ENCODE measurements at places on chromosomes 6 and 20. TPM values are rescaled to one million over a fixed set of nuclear protein-coding genes. Genes with fewer than 3 reads are reported as not detected.

The GPSM3 gene
- 10.2 TPM for total RNA-seq

The DBNDD2 gene
- 11.3 TPM for total RNA-seq

- H3K27me3 ChIP-seq: no peaks in the 10 kb centered on the region
- H3K27ac ChIP-seq: no peak overlapping the region
- H3K4me1 ChIP-seq: no peaks in the 10 kb centered on the region
- no peak for DNase-seq
Measured at GRCh38 chr6:129454488-129454887, 255.5 kb downstream of the ARHGAP18 start.

- H3K4me1 ChIP-seq: peaks cover 40% of the 10 kb centered on the region
- H3K27ac ChIP-seq: no peak overlapping the region
- no peaks in the 10 kb centered on the region for H3K36me3 ChIP-seq
Measured at GRCh38 chr6:14880052-14880451, 365.8 kb upstream of the JARID2 start.

GRCh38 chr6:167122041-167122826, 662 bp upstream of the CCR6 start:
- H3K36me3 ChIP-seq: no peaks in the 10 kb centered on the region
- no peaks in the 10 kb centered on the region for H3K4me1 ChIP-seq
- H3K27ac ChIP-seq: no peak overlapping the region
- H3K27me3 ChIP-seq: no peaks in the 10 kb centered on the region

DNA sequence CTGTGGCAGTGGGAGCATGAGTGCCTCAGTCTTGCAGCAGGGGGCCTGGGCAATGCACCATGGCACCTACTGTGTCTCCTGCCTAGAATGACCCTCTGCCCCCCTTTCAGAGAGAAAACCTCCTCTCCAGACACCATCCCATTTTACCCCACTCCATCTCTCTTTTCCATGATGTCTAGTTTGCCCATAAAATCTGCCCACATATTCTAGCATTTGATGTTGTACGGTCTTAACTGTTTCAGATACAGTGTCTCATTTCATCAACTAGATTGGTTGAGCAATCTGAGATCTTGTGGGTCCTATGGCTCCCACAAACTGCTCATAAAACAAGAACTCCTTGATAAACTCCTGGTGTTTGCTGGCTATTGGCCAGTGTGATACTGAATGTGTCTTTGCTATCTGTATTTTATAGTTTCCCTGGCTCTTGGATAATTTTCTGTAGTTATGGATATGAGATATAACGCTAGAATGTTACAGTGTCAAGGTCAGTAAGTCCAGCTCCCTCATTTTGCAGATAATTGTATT, 8.1 kb downstream of the PNPLA1 start:
- H3K36me3 ChIP-seq: no peaks in the 10 kb centered on the region
- no peaks in the 10 kb centered on the region for H3K4me1 ChIP-seq
- H3K27me3 ChIP-seq: peaks cover 59% of the 10 kb centered on the region
- no peak overlapping the region for H3K4me3 ChIP-seq
- DNase-seq: no peak
- no peak overlapping the region for H3K27ac ChIP-seq

DNA sequence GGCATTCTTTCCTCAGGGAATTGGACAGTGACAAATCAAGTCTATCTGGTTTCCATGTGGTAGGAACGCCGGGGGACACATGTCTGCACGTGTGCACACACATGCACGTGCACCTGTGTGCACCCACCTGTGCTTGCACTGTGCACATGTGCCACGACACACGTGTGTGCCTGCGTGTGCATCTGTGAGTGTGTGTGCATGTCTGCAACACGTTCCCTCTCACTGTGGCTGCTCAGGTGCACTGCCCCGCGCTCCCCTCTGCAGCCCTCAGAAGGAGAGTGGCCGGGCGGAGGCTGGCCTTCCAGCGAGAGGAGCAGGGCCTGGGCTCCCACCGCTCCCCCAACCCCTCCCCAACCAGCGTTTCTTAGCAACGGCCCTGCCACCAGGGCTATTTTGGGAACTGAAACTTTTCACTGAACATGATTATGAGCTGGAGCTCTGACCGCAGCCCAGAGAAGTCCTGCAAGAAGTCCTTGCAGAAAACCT, 147.8 kb downstream of the PHACTR3 start:
- no peaks in the 10 kb centered on the region for H3K4me1 ChIP-seq
- no peaks in the 10 kb centered on the region for H3K27me3 ChIP-seq
- H3K4me3 ChIP-seq: no peak overlapping the region
- H3K27ac ChIP-seq: no peak overlapping the region

The ZNF322 gene
- total RNA-seq: 25.2 TPM

DNA sequence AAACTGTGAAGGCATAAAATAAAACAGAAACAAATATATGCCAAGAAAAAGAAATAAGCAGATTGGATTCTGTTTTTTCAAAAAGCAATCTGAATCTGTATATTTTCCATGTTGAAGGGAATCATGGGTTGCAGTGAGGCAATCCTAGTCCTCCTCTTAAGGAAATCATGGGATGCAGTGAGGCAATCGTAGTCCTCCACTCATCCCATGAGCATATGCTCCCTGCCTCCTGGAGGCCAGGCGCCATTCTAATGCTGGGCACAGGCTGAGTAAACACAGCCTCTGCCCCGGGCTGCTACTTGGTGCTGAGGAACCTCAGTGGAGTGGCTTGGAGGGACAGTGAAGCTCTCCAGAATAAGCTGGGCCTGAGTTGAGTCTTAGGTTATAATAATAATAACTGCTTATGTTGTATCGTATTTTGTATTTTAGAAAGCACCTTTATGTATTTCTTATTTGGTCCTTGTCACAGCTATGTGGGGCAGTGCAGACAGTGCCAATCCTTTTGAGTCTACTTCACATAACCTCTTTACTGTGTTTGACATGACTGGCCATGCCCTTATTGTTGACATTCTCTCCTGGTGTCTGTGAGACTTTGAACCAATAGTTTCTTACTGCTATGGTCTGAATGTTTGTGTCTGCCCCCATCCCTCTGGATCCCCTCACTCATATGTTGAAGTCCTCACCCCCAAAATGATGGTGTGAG, 56.6 kb upstream of the CITED2 start:
- H3K4me1 ChIP-seq: peaks cover 7% of the 10 kb centered on the region
- H3K27ac ChIP-seq: no peak overlapping the region
- no peaks in the 10 kb centered on the region for H3K36me3 ChIP-seq
- no peaks in the 10 kb centered on the region for H3K27me3 ChIP-seq
- no peak for DNase-seq
- H3K4me3 ChIP-seq: no peak overlapping the region

The BTNL2 gene
- not detected for total RNA-seq

DNA sequence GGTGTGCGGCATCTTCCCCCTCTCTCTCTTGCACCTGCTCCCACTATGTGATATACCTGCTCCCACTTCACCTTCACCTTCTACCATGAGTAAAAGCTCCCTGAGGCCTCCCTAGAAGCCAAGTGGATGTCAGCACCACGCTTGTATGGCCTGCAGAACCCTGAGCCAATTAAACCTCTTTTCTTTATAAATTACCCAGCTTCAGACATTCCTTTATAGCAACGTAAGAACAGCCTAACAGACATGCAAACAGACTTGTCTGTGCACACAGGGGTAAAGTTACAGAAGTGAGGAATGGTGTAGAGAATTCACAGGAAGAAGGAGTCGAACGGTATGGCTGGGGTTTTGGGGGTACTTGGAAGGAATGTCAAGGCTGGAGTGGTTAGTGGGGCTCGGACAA, 14.8 kb upstream of the TGM2 start:
- no peak for DNase-seq
- H3K27ac ChIP-seq: no peak overlapping the region
- no peaks in the 10 kb centered on the region for H3K27me3 ChIP-seq
- H3K4me1 ChIP-seq: peaks cover 15% of the 10 kb centered on the region
- H3K4me3 ChIP-seq: no peak overlapping the region

The IL20RA gene
- total RNA-seq: 0.07 TPM

The WFDC12 gene
- not detected for total RNA-seq

DNA sequence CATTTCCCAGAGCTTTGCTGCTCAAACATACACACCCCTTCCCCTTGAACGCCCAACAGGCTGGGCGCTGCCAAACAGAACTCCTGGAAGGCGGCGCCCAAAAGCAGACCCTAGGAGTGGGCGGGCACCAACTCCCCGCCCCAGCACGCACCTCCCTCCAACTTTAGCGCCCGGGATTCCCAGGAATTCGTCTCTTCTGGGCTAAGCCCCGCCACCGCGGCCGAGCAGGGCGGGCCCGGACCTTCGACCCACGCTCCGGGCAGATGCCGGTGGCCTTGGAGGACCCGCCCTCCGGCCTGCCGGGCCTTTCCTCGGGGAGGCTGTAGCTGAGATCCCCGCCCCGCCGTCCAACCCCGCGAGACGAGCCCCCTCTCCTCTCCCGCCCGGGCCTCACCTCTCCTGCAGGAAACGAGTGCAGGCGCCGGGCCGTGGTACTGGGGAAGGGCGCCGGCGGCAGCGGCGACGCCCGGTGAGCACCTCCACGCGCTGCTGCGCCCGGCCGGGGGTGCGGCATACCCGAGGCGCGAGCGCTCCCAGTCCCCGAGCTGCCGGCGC, 659 bp downstream of the MCUR1 start:
- peak overlapping the region; percentile 80 for H3K4me3 ChIP-seq
- H3K36me3 ChIP-seq: no peaks in the 10 kb centered on the region
- DNase-seq: peak; percentile 64
- no peaks in the 10 kb centered on the region for H3K27me3 ChIP-seq
- H3K4me1 ChIP-seq: peaks cover 6% of the 10 kb centered on the region
- H3K27ac ChIP-seq: peak overlapping the region; percentile 85

Measured in astrocyte (in vitro differentiated cells and primary cell).